EL (cell line): ENCODE measurements at places on chromosomes 13 and 19.
A peak's percentile ranks its signal among the peaks of the same experiment; 100 is the strongest.

DNA sequence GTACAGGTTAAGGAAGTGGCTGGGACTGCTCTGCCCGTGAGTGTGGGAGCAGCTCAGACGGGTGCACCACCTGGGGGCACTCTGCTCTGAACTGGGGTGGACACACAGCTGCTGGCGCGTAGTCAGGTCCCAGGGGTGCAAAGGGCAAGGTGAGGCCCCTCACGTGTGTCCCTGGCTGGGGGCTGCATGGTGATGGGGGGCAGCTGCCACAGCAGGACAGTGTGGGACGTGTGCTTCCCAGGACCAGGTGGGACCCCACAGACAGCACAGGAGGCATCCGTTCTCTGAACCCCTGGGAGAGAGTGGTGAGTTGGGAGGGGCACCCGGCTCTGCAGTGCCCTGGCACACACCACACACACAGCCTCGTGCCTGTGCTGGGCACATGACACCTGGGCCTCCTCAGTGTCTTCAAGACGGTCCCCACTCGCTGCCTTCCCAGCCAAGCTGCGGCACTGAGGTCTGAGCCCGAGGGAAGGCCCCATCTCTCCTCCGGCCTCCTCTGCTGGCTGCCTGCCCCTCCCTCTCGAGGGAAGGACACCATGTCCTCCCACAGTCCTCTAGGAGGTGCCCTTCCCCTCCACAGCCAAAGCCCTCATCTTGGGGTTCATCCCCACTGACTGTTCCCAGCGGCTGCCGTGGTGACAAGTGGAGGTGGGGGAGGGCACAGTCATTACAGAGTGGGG is 24.7 kb downstream of the CILP2 start:
- no peak for DNase-seq

GRCh38 chr13:28420704-28421103 is 74.2 kb downstream of the FLT1 start:
- no peak for DNase-seq

DNA sequence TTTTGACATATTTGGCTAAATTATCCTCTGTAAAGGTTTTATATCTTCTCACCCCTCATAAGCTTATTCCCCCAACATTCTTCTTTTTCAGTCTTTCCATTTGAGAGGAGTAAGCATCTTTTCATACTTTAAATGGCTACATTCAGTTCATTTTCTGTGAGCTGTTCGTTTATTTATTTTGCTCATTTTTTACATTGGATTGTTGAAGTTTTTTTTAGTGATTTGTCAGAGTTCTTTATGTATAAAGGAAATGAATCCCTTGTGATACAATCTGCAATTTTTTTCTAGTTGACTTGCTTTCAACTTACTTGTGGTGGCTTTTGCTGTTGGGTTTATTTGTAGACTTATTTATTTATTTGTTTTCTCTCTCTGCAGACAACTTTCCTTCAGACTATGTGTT is 250.3 kb downstream of the DLEU7 start:
- DNase-seq = peak; percentile 6

- no peak for DNase-seq
Measured at GRCh38 chr13:60288569-60288968, 108.5 kb upstream of the TDRD3 start.
